Upper lobe of left lung (tissue), 6 donors: ENCODE measurements at places on chromosomes 2 and 18. TPM values are rescaled to one million over a fixed set of nuclear protein-coding genes. Genes with fewer than 3 reads are reported as not detected.

COL4A3 gene
- total RNA-seq: 32.9 TPM

BBS5 gene
- total RNA-seq: 6.3 TPM

DNER gene
- total RNA-seq: 1.1 TPM

GRCh38 chr18:35588995-35589394 is 7.5 kb downstream of the GALNT1 start:
- DNase-seq: no peak

GRCh38 chr2:150619607-150620330 is 132.3 kb upstream of the RND3 start:
- no peak for DNase-seq

- no peak for DNase-seq
These were observed 18.6 kb downstream of the ST6GAL2 start for GRCh38 chr2:106867196-106867953.

DNA sequence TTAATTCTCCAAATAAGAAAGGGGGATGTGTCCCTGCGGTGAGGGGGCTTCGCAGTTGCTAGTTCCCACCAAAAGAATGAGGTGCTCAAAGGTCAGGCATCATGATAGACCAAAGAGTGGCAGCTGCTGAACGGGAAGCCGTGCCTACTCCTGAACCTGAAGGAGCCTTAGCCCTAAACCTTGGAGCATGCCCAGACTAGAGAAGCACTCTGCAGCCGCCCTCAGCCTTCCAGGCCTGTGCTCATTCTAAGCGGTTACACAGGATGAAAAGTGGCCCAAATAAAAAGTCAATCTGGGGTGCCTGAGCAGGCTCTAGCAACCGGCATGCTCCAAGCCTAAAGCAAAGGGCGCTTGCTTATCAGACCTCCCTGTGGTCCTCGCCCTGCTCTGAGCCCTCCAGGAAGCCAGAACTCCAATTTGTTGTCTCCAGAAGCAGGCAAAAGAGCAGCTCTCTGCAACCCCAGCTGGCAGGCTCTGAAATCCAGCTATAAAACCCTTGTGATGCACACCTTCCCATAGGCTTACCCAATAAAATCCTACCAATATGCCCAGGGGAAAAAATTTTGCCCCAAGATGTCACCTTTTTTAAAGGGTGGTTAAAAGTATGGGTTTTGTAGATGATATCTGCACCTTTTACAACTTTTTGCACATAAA is 17.5 kb downstream of the UXS1 start:
- no peak for DNase-seq

GRCh38 chr18:6009756-6010155 is 114.4 kb upstream of the TMEM200C start:
- no peak for DNase-seq

DNA sequence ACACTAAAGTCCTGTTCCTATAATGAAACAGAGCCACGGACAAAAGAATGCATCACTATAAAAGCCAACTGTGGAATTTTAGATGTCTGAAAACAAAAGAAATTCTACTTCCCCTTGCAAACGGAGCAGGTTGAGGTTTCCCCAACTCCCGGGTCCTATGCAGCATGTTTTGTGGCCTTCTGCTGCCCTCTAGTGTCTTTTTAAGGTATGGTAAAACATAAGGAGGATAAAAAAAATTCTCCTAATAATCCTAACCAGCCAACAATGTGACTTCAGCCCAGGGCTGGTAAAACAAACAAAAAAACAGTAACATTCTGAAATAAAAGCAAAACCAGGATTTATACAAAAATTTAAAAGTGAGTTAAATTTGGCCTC is 539.5 kb downstream of the NRXN1 start:
- DNase-seq: no peak

DNA sequence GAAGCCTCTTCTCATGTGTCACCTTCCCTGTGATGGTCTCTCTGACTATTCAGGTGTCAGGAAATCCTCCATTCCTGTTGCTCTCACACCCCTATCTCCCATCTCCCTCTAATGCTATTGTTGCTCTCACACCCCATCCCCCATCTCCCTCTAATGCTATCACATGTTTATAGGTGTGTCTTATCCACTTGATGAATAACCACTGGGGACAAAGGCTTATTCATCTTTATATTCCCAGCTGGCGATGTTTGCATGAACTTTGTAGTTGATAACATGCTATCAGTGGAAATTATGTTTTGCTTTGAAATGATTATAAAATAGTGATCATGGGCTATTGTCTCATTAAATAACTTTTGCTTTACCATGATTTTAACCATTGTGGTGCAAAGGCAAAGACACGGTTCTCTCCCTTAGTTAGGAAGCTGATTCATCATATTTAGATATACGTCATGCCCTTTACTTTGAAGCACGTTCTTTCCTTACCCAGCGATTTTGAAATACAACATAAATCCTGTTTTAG is 220.5 kb downstream of the PMAIP1 start:
- DNase-seq: no peak

DNA sequence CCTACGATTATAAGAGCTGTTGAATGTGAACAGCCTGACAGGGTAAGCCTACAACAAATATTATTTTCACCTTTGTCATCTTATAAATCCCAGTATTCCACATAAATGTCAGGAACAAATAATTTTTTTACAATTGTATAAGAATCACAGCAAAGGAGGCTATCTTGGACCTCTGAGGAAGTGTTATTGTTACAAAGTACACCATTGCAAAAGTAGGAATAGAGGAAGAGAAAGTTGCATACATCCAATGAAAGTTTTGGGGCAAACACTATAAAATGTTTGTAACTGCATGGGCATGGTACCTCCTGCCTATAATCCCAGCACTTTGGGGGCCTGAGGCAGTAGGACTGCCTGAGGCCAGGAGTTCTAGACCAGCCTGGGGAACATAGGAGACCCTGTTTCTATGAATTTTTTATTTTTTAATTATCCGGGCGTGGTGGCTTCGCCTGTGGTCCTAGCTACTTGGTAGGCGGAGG is 715 bp upstream of the MEMO1 start:
- DNase-seq: no peak

- no peak for DNase-seq
These were observed 247.1 kb downstream of the MYCN start for GRCh38 chr2:16187482-16187817.

DNA sequence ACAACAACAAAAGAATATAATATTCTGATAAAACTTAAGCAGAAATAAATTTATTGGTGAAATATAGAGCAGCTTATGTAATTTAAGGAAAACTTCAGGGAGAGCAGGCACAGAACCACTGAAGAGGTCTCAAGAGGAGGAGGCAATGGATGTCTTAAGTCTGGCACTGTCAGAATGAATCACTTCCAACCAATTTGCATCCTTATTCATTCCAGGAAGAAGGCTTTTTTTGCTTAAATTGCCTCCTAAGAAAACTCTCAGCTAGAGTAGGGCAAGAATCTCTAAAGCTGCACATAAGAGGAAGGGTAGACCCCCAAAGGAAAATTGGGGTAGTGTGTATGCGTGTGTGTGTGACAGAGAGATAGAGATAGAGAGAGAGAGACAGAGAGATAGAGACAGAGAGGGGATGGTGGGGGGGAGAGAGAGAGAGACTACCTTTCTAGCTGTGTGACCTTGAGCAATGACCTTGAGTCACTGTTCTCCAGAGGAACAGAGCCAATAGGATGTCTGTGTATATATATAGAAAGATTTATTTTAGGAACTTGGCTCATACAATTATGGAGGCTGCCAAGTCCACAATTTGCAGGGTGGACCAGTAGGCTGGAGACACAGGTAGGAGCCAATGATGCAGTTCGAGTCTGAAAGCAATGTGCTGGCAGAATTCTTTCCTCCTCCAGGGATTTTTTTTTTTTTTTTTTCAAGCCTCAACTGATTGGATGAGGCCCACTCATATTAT is 96.4 kb upstream of the LINC00305 start:
- DNase-seq: no peak

- no peak for DNase-seq
These were observed 65.3 kb downstream of the HAUS1 start for GRCh38 chr18:46169464-46169941.

DNA sequence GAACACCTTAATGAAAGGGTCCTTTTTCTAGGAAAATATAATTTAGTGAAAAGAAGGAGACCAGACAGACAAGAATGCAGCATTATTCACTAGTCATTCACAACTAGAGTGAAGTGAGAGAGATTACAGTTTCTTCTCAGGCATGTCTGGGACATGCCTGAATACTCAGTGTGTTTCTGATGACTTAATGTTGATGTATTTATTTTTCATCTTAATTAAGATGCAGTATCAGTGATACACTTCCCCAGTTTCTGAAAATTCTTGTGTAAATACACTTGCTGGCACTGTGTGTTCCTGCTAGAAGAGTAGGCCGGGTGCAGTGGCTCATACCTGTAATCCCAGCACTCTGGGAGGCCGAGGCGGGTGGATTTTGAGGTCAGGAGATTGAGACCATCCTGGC is 143.6 kb downstream of the MYO3B start:
- DNase-seq: no peak

GRCh38 chr2:95670167-95670566 is 78.4 kb downstream of the TRIM43 start:
- DNase-seq: no peak

DNA sequence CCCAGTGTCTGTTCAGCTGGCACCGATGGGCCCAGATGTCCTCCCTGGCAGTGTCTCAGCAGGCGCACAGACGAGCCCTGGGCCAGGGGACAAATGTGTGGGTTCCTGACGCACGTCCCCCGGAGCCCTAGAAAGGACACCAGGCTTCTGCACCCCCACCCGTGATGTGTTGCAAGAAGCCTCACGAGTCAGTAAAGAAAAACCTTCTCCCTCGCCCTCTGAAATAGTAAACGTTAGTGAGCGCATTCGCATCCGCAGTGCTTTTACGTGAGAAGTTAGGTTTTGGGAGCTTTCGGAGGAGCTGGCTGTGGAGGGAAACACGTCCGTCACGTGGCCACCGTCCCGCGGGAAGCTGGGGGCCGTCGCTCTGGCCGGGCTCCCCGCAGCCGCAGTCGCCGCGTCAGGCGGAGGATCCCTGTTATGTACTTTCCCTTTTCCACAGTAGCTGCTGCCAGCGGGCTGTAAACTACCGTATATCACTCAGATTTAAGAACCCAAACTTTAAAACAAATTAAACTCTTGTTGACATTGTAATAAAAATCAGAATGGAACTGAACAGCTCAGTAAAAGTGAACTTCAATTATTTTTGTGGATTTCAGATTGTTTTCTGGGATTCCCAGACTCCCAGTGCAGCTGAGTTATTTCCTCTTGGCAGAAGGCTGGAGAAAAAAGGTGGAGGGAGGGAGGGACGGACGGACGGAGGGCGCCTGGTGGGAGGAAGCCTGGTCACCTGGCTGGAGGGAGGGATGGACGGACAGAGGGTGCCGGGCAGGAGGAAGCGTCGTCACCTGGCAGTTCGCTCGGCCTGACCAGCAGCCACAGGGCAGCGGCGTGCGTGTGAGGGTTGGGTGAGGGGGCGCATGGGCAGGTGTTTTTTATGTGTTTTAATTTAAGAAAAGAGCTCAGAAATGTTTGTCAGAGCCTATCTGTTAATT is 112.1 kb downstream of the NFATC1 start:
- peak; percentile 71 for DNase-seq

DNA sequence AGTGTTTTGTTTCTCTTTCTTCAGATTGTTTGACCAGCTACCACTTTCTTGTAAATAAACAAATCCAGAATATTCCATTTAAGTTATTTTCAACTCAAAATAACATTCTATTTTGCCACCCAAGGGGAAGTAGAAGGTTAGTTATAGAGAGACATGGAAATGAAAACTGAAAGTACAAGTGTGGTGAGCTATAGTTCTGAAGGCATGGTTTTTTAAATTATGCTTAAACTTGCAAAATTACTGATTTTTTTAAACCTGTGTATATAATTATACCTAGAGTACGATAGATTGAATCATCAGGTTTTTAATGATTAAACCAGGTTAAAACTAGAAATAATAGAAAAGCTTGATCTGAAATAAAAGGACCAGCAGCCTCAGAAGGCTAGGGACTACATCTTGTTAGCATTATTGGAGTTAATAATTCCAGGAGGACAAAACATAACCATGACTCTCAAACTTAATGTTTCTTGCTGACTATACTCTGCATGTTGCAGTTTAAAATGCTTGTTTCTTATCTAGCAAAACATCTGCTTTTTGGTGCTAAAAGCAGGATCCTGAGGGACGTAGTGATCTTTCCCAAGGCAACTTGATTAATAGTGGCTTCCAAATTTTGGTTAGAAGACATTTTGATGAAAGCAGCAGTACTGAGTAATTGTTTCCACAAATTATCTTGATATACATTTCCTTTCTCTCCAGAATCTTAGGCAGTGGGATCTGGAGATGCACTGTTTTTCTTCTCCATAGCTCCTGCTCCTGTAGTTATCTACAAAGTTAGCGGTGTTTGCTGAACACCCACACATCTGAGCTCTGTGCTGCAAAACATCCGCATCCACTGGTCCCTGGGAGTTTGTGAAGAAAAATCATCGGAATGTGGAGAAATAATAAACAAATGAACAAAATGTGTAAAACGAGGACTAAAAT is 327.2 kb upstream of the PKDCC start:
- no peak for DNase-seq

GRCh38 chr18:50044402-50044801 is 150.5 kb downstream of the MYO5B start:
- no peak for DNase-seq

DNA sequence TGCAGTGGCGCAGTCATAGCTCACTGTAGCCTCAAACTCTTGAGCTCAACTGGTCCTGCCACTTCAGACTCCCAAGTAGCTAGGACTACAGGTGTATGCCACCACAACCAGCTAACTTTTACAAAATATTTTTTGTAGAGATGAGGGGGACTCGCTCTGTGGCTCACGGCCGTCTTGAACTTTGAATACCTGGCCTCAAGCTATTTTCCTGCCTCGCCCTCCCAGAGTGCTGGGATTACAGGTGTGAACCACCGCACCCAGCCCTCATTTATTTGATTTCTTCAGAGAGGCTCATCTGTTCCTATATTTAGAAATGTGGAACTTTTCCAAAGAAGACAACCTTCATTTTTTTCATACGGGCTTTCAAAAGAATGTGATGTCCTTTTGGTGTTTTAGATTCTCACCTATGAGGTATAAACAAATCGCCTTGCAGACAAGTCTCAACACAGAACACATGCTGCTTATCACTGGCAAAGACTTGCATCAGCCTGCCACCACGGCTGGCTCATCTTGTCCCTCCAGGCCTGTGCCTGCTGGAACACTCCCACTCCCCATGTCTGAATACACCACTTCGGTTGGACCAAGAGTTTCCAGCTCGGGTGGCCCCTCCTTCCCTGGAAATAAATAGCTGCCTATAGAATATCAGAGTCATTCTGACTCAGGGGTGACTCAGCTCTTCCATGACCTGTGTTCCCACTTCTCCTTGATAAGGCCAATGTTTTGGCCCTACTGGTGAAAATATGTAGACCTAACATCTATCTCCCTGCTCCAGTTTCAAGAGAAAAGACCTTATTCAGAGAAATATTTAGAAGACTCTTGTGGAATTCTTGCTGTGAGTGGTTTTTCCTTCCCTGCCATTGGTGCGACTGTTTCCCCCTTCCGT is 202.6 kb downstream of the TGIF1 start:
- no peak for DNase-seq
